Fibroblast of the aortic adventitia (primary cell): ENCODE measurements at places on chromosomes 1 and 21.
A peak's percentile ranks its signal among the peaks of the same experiment; 100 is the strongest.

GRCh38 chr1:200364831-200365230, 45.0 kb downstream of the ZNF281 start:
- peak; percentile 56 for DNase-seq

GRCh38 chr1:12196641-12197482, 30.1 kb downstream of the TNFRSF1B start:
- DNase-seq: no peak

- DNase-seq: peak; percentile 61
These were observed 178.1 kb upstream of the PBX1 start for GRCh38 chr1:164380893-164381292.

GRCh38 chr1:50271337-50271736, 151.9 kb downstream of the DMRTA2 start:
- DNase-seq: no peak

DNA sequence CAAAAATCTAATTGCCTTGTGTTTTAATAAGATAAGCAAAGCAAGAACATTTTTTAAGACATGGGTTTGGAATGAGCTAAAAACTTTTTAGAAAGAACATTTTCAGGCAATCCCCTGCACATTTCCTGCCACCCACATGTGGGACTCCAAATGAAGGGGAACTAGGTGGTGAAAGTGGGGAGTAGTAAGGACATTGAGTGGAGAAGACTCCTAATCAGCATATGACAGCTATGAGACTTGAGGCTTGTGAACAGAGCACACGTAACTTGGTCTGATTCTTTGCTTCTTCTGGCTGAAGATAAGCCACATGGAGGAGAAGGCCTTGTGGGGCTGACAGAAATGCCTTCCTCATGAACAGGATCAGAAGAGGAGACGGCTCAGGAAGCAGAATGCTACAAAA, 50.3 kb downstream of the FCER1A start:
- DNase-seq: no peak

DNA sequence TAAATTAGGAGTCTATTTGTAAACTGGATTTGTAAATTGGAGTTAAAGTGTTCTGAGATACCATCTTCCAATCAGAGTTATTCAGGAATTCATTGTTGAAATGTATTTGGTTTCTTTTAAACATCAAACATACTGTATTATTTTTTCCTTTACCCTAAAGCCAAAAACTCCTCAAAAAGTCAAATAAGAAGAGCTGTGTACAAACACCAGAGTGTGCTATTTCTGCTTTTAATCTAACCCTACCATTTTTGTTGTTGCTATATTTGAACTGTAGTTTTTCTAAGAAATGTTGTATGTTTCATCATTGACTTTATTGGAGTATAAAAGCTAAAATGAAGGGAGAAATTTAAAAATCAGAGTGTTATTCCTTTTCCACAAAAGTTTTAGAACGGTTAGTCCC, 35.8 kb downstream of the SLC30A7 start:
- DNase-seq: no peak

DNA sequence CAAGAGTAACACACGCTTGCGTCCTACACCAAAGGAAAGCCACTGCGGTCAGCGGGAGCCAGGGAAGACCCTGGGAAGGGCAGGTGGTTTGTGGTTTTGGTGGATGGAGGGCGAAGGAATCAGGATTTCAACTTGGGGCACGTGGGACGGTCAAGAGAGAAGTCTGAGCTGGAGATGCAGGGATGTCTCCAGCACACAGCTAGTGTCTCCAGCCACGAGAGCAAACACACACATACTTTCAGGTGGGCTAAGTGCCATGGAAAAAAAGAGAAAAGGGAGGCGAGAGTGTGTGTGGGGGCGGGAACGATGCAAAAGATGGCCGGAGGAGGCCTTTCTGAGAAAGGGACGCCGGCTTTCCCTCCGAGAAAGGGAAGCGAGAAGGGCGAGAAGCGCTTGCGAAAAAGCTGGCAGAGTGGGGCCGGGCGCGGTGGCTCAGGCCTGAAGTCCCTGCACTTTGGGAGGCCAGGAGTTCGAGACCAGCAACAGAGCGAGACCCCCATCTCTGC, 1.4 kb upstream of the SRRM1 start:
- DNase-seq: peak; percentile 36

DNA sequence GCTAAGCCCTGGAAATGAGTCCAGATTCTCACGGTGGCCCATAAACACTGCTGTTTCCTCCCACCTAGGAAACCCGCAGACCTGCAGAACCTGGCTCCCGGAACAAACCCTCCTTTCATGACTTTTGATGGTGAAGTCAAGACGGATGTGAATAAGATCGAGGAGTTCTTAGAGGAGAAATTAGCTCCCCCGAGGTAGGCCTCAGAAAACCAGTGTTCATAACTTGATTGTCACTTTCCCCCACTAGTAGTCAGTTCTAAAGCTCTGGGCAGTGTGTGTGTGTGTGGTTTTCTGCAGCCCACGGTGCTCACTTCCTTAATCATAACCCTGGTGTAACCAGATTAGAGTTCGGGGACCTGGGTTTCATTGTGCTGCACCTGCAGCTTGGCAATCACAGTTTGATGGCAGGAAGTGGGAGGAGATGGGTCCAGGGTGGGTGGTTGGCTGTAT, 39.1 kb downstream of the CLIC6 start:
- DNase-seq: no peak

DNA sequence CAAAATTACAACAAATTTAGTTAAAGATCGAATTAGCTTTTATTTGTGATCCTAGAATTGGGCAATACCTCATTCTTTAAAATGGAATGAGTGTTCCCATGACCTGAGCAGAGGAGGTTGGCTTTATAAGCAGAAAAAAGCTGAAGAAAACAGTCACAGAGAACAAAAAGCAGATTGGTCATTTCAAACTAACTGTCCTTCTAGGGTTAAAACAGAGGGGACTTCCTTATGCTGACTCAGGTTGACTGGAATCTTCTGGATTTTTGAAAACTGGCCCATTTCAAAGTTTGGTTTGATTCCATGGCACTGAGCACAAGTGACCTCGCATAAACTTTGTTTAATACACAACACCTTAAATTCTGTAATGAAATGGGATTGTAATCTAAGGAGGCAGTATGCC, 17.6 kb downstream of the NFASC start:
- DNase-seq: peak; percentile 79

- no peak for DNase-seq
These were observed 256.7 kb upstream of the CACYBP start for GRCh38 chr1:174742805-174743653.

DNA sequence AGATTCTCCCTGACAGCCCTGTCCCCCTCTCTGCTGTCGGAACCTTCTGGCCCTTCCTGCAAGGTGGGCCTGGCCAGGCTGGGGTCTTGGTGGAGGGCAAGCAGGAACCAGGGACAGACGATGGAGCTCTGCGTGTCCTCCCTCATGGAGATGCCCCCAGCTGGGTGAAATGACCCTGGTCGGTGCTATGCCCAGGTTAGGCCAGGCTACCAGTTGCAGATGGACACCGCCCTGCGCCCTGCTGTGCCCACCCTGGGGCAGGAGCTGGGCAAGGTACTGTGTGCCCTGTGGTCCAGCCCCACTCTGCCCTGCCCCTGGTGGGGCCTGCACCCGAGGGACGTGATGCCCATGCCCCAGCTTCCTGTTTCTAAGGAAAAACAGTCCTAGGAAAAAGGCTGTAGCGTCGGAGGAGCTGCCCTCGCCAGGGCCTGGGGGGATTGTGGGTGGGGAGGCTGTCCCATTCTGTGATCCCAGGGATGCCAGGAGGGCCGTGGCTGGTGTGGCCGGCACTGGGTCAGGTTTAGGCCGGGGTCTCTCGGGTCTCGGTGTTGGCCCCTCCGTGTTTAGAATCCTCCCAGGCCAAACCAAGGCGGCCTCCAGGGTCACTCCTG, 77.6 kb downstream of the MORN1 start:
- no peak for DNase-seq

GRCh38 chr1:229065613-229066012, 205.3 kb upstream of the RAB4A start:
- DNase-seq: no peak

DNA sequence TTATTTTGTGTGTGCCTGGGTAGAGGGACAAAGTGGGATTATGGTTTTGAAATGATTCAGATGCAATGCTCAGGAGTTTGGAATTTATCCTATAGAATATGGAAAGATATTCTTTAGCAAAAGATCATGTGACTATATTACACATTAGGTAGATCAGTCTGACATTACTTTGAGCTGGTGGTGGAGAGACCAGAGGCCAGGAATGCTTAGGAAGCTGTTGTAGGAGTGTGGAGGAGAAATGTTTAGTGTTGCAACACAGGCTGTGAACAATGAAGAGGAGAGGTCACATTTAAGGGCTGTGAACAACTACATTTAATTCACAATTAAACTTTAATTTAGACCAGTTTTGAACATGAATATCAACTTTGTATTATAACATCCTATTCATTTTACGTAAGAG, 45.3 kb upstream of the PODN start:
- peak; percentile 52 for DNase-seq

DNA sequence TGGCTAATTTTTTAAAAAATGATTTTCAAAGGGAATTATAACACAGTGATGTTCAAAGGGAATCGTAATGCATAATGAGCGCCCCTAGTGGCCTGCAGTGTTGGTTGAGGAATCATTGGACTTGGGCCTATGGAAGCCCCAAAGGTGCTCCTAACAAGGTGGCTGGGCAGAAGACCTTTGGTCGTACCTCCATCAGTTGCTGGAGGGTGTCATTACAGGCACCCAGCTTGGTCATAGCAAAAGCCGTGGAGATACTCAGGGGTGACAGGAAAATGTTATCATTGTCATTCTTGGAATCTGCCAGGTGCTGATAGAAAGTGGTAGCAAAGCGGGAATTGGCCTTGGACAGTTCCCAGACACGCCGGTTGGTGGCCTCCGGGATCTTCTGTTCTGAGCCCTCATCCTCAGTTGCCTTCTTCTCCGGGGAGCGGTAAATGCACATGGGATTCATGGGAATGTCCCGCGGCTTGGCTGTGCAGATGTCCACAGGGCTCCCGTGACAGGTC, 2.7 kb downstream of the SERPINC1 start:
- no peak for DNase-seq

- no peak for DNase-seq
These were observed 52.7 kb upstream of the SYNC start for GRCh38 chr1:32755098-32755809.

DNA sequence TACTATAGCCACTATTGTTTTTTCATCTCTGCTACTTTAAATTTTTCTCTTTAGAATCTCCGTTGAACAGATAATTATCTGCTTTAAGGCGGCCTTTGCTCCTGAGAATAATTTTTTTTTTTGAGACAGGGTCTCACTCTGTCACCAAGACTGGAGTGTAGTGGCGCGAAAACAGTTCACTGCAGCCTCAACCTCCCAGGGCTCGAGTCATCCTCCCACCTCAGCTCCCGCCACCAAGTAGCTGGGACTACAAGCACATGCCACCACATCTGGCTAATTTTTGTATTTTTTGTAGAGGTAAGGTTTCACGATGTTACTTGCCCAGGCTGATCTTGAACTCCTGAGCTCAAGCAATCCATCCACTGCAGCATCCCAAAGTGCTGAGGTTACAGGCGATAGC, 28.6 kb downstream of the TRIT1 start:
- DNase-seq: no peak

- no peak for DNase-seq
These were observed 246.3 kb downstream of the FGGY start for GRCh38 chr1:59543211-59543668.

- DNase-seq: no peak
These were observed 245.1 kb downstream of the POTED start for GRCh38 chr21:13854638-13855037.

GRCh38 chr1:20187103-20187812, 940 bp upstream of the PLA2G2C start:
- DNase-seq: no peak

DNA sequence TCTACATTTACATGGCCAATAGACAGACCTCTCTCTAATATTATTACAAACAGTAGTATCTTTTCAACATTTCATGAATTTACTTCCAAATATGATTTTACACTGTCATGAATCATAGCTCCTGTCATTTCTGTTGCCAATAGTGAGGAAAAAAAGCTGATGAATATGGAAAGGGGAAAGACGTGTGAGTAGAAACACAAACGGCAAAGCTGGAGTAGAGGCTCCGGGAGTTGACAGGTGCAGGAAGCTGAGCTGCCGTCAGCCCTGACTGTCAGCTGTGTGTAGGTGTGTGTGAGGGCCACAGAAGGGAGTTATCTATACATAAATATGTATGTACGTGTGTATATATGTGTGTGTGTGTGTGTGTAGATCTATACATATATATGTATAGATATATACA, 416.9 kb downstream of the ZP4 start:
- no peak for DNase-seq

DNA sequence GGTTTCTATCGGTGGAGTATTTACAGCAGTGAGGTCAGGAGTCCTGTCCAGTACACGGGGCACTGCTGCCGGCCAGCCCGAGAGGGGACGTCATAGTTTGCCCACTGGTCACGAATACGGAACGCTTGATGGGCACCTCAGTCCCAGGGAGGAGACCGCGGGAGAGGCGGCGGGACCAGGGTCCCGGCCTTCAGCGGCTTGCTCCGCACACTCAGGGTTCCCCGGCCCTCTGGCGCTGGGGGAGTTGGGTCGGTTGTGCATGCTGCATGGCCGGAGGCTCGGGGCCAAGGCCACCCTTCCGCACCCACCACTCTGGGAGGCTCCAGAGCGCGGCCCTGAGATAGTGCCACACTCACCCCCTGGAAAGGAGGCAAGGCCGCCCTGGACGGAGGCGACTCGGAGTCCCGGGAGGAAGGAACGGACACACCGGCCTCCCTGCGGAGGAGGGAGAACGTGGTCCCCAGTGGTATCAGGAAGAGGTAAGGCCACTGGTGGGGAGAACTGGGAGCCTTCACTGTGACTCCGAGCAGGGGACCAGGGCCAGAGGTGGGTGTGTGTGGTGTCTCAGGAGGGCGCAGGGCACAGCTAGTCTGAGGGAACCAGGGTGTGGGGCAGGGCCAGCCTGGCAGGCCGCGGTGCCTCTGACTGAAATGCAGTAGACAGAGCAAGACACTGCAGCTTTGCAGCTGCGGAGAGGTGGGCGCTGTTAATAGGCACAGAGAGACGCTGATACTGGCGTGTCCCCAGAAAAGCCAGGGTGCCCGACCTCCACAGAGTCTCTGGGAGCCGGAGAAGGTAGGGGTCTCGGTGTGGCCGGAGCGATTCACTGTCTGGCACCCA, 28.6 kb upstream of the PRSS38 start:
- no peak for DNase-seq

- no peak for DNase-seq
These were observed 34.4 kb upstream of the ARF1 start for GRCh38 chr1:228048120-228048519.

DNA sequence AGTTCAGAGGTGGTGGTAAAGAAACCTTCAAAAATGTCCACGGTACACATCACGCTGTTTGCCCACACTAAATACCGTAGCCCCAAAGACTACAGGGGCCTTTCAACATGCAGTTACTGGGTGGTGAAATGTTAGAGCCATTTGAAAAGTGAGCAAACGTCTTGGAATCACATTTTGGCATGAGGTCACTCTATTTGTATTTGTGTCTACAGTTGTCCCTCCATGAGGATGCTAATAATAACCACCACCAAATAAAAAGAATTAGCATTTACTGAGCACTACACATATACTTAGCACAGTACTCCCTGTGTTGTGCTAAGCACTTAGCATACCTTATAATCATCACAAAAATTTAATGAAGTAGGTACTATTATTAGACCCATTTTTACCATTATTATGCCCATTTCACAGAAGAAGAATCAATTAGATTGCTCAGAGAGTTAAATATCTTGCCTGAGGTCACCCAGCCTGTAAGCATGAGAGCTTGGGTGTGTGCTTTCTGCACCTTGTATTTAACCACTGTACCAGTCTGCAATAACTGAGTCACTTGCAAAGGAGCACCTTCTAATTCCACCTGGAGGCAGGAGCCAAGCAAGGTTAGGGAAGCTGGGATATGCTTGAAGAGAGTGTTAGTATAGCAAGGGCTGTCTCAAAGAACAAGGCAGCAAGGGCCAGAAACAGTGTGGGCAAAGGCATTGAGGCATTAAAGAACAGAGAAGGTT, 57.4 kb downstream of the DNTTIP2 start:
- DNase-seq: no peak
